H9 (cell line): ENCODE measurements at places on chromosomes 6 and 20.
A peak's percentile ranks its signal among the peaks of the same experiment; 100 is the strongest.

GRCh38 chr6:28838289-28838633 lies 85.5 kb downstream of the TRIM27 start:
- H3K27ac ChIP-seq = no peak overlapping the region
- no peaks in the 10 kb centered on the region for H3K36me3 ChIP-seq
- peak overlapping the region; percentile 99 for H3K4me3 ChIP-seq
- peak; percentile 64 for DNase-seq
- H3K4me1 ChIP-seq = no peaks in the 10 kb centered on the region

- peak overlapping the region; percentile 82 for H3K4me3 ChIP-seq
- H3K4me1 ChIP-seq = no peaks in the 10 kb centered on the region
- DNase-seq = no peak
- H3K36me3 ChIP-seq = 0 out of 2 replicates have a peak, but pooled peaks cover 4% of the 10 kb centered on the region
- H3K27ac ChIP-seq = no peak overlapping the region
Observed at GRCh38 chr6:109096208-109096607, 901 bp downstream of the CEP57L1 start.

DNA sequence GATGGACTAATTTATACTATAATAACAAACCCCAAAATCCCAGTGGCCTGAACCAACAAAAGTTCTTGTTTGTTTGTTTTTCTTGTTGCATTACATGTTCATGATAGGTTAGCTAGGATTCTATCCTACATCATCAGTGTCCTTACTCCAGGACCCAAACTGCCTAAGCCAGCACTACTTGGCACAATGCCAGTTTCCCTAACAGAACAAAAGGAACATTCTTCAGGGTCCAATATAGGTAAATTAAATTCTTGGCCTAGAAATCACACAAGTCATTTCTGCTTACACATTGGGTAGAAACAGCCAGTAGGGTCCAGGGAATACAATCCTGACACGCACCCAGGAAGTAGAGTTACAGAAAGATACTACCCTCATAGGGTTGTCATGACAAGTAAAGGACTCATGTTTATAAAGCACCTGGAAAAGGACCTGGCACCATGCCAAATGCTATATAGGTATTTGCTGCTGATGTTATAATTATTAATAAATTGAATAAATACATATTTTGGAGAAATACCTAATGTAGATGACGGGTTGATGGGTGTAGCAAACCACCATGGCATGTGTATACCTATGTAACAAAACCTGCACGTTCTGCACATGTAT lies 38.8 kb downstream of the RCAN2 start:
- H3K27ac ChIP-seq = no peak overlapping the region
- no peak for DNase-seq
- H3K4me1 ChIP-seq = no peaks in the 10 kb centered on the region
- peaks cover 2% of the 10 kb centered on the region; the same call in 1 of the 3 replicates for H3K36me3 ChIP-seq

- peaks cover 89% of the 10 kb centered on the region for H3K36me3 ChIP-seq
- H3K4me1 ChIP-seq = no peaks in the 10 kb centered on the region
- no peak for DNase-seq
- no peaks in the 10 kb centered on the region for H3K27me3 ChIP-seq
- no peak overlapping the region for H3K27ac ChIP-seq
Observed at GRCh38 chr20:47227576-47227975, 128.9 kb downstream of the ZMYND8 start.

GRCh38 chr6:99501762-99502161 lies 13.5 kb downstream of the USP45 start:
- no peak overlapping the region for H3K4me3 ChIP-seq
- peaks cover 42% of the 10 kb centered on the region for H3K36me3 ChIP-seq
- H3K27ac ChIP-seq = no peak overlapping the region
- no peaks in the 10 kb centered on the region for H3K27me3 ChIP-seq
- H3K4me1 ChIP-seq = no peaks in the 10 kb centered on the region

GRCh38 chr6:30914854-30915590 lies 984 bp downstream of the VARS2 start:
- H3K27ac ChIP-seq = no peak overlapping the region
- no peak for DNase-seq
- no peaks in the 10 kb centered on the region for H3K27me3 ChIP-seq

- H3K36me3 ChIP-seq = no peaks in the 10 kb centered on the region
- DNase-seq = no peak
- no peak overlapping the region for H3K4me3 ChIP-seq
- no peaks in the 10 kb centered on the region for H3K27me3 ChIP-seq
Observed at GRCh38 chr20:34970193-34970840, 14.6 kb downstream of the MYH7B start.

GRCh38 chr20:32912688-32913087 lies 54.0 kb downstream of the EFCAB8 start:
- no peak overlapping the region for H3K4me3 ChIP-seq
- no peak for DNase-seq
- no peaks in the 10 kb centered on the region; the same call in 1 of the 3 replicates for H3K36me3 ChIP-seq
- no peaks in the 10 kb centered on the region for H3K4me1 ChIP-seq
- no peaks in the 10 kb centered on the region for H3K27me3 ChIP-seq

- peak overlapping the region; percentile 80 for H3K4me3 ChIP-seq
- no peak overlapping the region for H3K27ac ChIP-seq
- H3K27me3 ChIP-seq = no peaks in the 10 kb centered on the region
Observed at GRCh38 chr6:144217264-144217663, 66.9 kb downstream of the STX11 start.

GRCh38 chr6:62652692-62653328 lies 366.8 kb upstream of the KHDRBS2 start:
- H3K4me1 ChIP-seq = no peaks in the 10 kb centered on the region
- no peaks in the 10 kb centered on the region for H3K27me3 ChIP-seq
- H3K36me3 ChIP-seq = peaks cover 26% of the 10 kb centered on the region
- H3K4me3 ChIP-seq = no peak overlapping the region
- no peak for DNase-seq

DNA sequence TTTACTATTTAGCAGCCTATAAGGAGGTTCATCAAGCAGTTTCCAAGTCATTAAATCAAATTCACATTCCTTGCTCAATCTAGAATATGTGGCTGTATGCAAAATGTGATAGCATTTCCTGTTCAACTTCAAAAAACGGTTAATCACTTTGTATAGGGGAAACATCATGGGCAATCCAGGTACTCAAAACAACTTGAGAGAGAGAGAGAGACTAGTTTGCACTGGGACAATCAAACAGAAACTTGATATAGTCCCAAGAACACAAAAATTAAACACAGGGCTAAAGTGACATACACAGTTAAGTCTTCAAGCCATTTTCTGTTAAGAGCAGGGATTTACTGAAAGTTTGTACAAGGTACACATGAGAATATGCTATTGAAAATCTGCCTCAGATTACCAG lies 7.4 kb downstream of the CPNE1 start:
- no peaks in the 10 kb centered on the region for H3K27me3 ChIP-seq
- H3K36me3 ChIP-seq = peaks cover 10% of the 10 kb centered on the region
- H3K4me3 ChIP-seq = no peak overlapping the region
- no peaks in the 10 kb centered on the region for H3K4me1 ChIP-seq
- DNase-seq = no peak

GRCh38 chr6:150169609-150170008 lies 26.8 kb downstream of the PPP1R14C start:
- H3K36me3 ChIP-seq = no peaks in the 10 kb centered on the region; the same call in 2 of the 3 replicates
- no peaks in the 10 kb centered on the region; the same call in 1 of the 2 replicates for H3K4me1 ChIP-seq
- no peak overlapping the region for H3K4me3 ChIP-seq
- no peaks in the 10 kb centered on the region for H3K27me3 ChIP-seq
- no peak overlapping the region for H3K27ac ChIP-seq
